Left renal pelvis (tissue), 4 donors: ENCODE measurements at places on chromosomes 6 and 20. TPM values are rescaled to one million over a fixed set of nuclear protein-coding genes. Genes with fewer than 3 reads are reported as not detected.

- no peak for DNase-seq
Observed at GRCh38 chr6:143000811-143001210, 55.8 kb upstream of the HIVEP2 start.

GRCh38 chr6:56541741-56542360 is 100.8 kb downstream of the DST start:
- DNase-seq: no peak

DNA sequence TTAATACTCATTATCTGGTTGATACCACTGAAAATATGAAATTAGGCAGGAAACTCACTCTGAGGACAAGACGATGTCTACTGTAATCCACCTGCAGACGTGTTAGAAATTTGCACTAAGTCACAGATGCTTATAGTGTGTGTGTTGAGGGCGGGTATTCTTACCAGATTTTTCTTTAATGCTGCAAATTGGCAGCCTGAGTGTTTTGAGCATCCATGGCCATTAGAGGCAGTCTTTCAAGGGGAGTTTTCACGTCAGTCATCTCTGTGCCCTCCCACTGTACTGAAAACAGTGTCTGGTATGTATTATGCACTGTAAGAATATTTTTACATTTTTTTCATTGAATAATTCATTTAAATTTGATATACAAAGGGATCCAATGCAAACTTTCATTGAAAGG is 266.5 kb upstream of the QKI start:
- DNase-seq: no peak

Gene CPNE5
- polyA plus RNA-seq: 15.0 TPM
